ENCODE measurements at places on chromosomes 1 and 21.

DNA sequence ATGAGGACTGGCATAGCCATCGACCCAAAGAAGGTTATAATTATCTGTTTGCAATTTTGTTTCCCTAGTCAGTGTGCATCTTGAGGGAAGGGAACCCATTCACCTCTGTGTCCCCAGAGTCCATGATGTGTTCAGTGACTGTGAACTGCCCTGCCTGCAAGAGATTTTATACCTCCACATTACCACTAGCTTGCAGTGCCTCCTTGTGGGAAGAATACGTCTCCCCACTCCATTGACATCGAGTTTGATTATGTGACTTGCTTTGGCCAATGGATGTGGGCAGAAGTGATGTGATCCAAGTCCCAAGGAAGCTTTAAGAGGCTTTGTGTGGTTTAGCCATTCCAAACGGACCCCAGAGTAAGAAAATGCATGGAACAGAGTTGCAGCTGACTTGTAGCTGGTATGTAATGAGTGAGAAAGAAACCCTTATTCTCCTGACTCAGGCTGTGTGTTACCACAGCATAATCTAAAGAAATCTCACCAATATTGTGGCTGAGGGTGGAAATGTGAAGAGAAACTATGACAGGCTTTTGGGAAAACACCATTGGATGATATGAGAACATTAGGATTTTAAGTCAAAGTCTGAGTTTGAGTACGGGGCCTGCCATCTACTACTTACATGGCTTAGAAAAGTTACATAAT is 47.8 kb upstream of the NRDC start:
- peak; percentile 58 for DNase-seq

- peak; percentile 73 for DNase-seq
Observed at GRCh38 chr1:241518476-241519307, 863 bp downstream of the FH start.

- peak; percentile 95 for DNase-seq
Observed at GRCh38 chr1:165288350-165289120, 68.0 kb downstream of the LMX1A start.

- DNase-seq: no peak
Observed at GRCh38 chr1:31433396-31433930, 20.4 kb downstream of the SERINC2 start.

GRCh38 chr1:50724626-50725286 is 235.3 kb downstream of the FAF1 start:
- no peak for DNase-seq

DNA sequence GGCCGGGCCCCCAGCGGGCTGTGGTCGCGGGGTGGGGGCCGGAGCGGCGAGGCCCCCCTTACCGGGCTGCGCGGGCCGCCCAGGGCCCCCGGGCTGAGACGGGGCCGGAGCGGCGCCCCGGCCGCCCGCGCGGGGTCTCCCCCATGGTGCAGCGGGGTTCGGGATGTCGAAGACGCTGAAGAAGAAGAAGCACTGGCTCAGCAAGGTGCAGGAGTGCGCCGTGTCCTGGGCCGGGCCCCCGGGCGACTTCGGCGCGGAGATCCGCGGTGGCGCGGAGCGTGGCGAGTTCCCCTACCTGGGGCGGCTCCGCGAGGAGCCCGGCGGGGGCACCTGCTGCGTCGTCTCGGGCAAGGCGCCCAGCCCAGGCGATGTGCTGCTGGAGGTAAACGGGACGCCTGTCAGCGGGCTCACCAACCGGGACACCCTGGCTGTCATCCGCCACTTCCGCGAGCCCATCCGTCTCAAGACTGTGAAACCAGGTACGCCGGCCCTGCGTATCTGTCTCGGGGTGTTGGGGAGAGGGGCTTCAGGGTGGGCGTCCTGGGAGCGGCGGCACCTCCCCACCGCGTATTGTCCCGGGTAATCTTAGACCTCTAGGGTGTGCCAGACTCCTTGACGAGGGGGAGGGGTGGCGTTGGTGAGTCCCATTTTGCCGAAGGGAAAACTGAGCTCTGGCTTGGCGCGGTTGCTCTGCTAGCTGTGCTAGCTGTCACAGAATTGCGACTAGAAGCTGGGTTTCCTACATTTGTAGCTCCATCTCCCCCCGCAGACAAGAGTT is 745 bp downstream of the MAGI3 start:
- peak; percentile 55 for DNase-seq

GRCh38 chr21:34635307-34635706 is 20.4 kb upstream of the RCAN1 start:
- peak; percentile 46 for DNase-seq

GRCh38 chr1:175133673-175134435 is 58.7 kb downstream of the KIAA0040 start:
- DNase-seq: no peak

DNA sequence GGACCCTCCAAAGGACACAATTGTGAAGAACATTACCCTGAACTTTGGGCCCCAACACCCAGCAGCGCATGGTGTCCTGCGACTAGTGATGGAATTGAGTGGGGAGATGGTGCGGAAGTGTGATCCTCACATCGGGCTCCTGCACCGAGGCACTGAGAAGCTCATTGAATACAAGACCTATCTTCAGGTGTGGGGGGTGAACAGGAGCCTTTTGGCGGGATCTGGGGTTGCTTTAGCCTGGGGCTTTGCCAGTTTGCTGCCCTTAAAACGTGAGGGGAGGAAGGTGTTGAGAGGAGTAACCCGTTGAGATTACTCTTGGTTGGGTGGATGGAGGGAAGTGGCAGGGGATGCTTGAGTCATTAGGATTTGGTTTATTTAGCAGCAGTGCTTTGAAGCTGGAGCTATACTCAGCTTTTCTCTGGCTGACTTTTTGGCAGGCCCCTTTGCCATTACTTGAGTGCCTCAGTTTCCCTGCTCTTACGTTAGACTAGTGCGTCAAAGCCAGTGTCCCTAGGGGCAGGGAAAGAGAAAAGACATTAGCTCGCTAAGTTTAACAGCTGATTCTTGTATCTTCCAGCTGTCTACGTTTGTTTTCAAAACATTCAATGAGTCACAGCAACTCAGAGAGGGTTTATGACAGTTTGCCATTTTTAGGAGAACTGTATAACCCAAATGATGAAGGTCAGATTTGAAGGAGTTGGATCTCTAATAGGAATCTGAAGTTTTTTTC is 4.4 kb downstream of the NDUFS2 start:
- DNase-seq: no peak

- DNase-seq: no peak
Observed at GRCh38 chr1:51549016-51549619, 30.1 kb upstream of the EPS15 start.

GRCh38 chr1:79006564-79006963 is at the start of gene ADGRL4:
Gene ADGRL4 (minus strand): TSS chr1:79006730. CDS start chr1:79006654, 76 bp downstream.
- DNase-seq: no peak

DNA sequence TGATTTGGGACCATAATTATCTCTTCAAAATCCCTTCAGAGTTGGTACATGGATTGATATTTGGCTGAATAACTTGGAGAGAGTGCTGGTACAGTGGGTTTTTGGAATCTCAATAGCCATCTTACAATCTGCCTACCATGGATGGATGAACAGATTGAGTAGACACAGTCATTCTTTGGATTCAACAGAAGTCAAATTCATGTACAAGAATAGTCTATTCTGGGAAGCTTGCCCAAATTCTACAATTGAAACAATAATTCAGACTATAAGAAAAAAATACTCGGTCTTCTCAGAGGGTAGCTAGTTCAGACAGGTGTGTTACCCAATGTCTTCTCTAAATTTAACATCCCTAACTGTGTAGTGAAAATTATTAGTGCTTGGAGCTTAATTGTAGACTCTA is 574.0 kb downstream of the LRRIQ3 start:
- DNase-seq: no peak

- DNase-seq: no peak
Observed at GRCh38 chr1:234330843-234331215, 42.4 kb upstream of the COA6 start.

DNA sequence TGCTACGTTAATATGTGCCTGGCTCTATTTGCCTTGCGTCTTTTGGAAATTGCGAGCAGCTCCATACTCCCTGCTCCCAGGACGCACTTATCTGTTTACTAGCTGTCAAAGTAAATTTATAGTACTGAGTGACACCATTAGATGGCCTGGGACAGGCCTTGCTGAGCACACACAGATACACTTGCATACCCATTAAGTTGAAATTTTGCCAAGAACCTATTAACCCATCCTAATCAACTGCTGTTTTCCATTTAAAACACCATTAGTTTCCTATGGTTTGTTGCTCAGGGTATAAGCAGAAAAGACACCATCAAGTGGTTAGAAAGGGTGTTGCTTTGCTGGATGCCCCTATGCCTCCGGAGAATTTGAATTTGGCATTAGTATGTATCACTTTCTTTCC is 187.3 kb downstream of the SLC44A5 start:
- DNase-seq: peak; percentile 25

DNA sequence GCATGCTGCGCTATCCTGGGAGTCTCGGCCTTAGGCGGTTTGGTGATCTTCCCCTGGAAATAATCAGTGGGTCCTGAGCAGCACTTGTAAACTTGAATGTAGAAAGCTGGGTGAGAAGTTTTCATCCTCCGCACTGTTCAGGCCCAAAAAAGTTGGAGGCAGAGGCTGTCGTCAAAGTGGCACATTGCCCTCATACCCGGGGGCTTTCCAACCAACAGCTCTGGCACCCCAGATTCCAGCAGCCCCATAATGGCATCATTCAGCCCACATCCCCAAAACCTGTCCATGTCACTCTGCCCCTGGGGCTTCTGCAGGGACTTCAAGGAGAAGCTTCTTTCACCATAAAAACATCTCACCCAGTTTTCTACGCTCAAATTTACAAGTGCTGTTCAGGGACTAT is 59.3 kb downstream of the TOR1AIP2 start:
- DNase-seq: no peak

- DNase-seq: no peak
Observed at GRCh38 chr21:27713154-27714109, 746.5 kb upstream of the ADAMTS5 start.

- no peak for DNase-seq
Observed at GRCh38 chr1:43878854-43879253, 54.7 kb upstream of the ARTN start.

DNA sequence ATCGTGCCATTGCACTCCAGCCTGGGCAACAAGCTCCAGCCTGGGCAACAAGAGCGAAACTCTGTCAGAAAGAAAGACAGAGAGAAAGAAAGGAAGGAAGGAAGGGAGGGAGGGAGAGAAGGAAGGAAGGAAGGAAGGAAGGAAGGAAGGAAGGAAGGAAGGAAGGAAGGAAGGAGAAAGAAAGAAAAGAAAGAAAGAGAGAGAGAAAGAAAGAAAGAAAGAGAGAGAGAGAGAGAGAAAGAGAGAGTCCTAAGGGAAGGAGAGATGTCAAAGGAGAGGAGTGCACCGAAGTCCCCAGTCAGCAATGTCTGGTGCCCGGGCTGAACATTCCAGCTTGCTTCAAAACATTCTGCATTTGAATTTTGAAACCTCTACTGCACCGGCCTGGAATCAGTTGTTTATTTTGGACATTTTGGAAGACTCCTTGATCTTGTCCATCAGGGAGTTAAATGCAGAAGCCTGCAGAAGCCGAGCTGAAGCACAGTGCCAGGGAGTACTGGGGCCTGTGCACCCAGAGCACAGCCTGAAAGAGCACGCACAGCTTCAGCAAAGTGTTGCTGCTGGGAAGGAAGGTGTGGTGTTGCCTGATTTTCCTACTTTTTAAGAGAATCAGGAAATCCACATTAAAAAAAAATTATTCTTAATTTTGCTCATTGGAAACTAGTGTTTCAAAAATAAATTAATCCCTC is 3.7 kb upstream of the IGSF3 start:
- no peak for DNase-seq

DNA sequence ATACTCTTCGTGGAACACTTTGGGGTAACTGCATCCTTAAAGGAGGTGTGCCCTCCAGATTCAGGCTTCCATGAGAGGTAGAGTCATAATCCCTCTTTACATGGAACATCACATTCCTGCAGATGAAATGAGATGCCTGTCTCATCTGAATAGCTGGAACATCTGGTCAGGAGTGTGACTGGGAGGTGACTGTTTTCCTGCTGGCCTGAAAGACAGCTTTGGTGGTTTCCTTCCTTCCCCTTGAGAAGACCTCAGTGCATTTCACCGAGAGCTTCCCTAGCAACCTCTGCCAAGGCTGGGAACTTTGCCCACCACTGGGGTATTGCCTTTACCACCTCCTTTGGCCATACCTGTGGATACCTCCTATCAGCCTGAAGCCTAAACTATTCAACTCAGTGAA is 46.7 kb upstream of the GUCA2A start:
- no peak for DNase-seq

- no peak for DNase-seq
Observed at GRCh38 chr21:33101300-33101911, 31.5 kb downstream of the OLIG1 start.

GRCh38 chr1:200075938-200076546 is 48.5 kb downstream of the NR5A2 start:
- DNase-seq: peak; percentile 25

Measured in NCI-H82 (cell line).